Stimulated activated CD4-positive, alpha-beta T cell treated with anti-CD3 and anti-CD28 coated beads, Interleukin-1b, Interleukin-23, amount 100 ng/mL, for 4 hours (primary cell): ENCODE measurements at places on chromosomes 1 and 21.

DNA sequence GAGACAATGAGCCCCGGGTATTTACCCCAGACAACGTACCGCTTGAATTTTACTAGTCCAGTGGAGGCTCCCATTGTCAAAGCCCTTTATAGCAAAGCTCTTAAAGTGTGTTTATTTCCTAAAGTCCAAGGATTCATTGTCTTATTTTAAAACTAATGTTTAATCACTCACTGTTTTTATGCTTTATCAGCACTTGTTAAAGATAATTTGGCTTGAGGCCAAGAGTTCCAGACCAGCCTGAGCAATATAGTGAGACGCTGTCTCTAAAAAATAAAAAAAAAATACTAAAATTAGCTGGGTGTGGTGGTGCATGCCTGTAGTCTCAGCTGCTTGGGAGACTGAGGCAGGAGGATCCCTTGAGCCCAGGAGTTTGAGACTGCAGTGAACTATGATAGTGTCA, 202.8 kb downstream of the RYR2 start:
- DNase-seq: no peak

- no peak for DNase-seq
Measured at GRCh38 chr1:209302779-209303568, 280.5 kb upstream of the CAMK1G start.

DNA sequence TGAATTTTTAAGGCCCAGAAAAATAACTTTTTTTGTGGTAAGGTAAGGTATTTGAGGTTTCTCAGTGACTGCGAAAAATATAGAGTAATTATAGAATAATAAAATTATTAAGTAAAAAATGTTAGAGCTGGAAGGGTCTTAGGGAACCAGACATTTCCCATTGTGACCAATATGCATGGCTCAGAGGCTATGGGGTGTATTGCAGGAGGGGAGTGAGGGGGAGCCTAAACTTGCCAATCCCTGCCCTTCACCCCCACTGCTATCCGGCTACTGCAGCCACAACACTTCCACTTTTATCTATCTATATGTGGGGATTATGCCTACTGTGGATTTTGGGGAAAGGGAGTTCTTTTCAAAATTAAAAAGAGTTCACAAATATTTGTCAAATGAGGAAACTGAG, 7.6 kb upstream of the GADD45A start:
- no peak for DNase-seq

GRCh38 chr1:48251821-48252220, 29.3 kb downstream of the SLC5A9 start:
- no peak for DNase-seq

GRCh38 chr1:202568826-202569225, 141.4 kb downstream of the SYT2 start:
- no peak for DNase-seq

GRCh38 chr21:39675993-39676661, 63.4 kb downstream of the B3GALT5 start:
- DNase-seq: no peak

GRCh38 chr1:65606426-65606825, 186.0 kb downstream of the LEPR start:
- no peak for DNase-seq

GRCh38 chr1:64895500-64895899, 70.8 kb downstream of the JAK1 start:
- DNase-seq: no peak

DNA sequence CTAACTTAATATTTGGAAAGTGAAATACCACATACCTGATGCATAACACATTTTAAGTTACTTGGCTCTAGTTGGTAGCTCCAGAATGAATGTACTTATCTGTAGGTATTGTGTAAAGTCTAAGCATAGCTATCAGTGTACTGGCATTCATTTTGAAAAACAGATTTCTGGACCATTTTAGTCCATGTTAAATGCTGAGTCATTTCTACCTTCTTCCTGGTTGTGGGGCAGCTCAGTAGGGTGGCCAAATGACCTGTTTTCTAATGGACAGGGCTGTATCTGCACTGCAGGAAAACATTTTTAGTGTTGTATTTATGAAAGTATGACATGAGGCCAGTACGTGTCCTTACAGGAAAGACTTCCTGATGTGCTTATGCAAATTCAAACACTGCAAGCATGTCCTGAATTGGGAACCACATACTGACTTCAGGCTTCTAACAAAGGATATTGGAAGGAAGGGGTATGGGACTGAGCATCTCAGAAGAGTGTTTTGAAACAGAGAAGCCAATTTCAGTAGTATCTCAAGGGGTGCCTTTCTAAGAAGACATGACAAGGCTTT, 300.3 kb upstream of the B3GALT2 start:
- DNase-seq: no peak

GRCh38 chr1:212127221-212127620, 91.7 kb downstream of the DTL start:
- no peak for DNase-seq

DNA sequence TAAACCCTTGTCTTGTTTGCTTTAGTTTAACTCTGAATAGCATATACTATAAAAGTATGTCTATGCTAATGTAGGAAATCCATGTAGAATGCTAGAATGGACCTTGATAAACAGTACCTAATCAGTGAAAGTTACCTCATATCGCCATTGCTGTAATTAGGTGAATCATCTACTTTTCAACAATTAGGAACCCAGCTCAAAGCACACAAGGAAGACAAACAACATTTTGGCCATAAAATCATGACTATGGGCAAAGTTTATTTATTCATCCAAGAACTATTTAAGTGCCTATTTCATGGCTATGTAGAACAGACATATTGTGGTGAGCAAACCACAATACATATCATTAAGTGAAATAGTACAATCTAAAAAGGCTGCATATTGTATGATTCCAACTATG, 1043.2 kb downstream of the BRINP3 start:
- DNase-seq: no peak

DNA sequence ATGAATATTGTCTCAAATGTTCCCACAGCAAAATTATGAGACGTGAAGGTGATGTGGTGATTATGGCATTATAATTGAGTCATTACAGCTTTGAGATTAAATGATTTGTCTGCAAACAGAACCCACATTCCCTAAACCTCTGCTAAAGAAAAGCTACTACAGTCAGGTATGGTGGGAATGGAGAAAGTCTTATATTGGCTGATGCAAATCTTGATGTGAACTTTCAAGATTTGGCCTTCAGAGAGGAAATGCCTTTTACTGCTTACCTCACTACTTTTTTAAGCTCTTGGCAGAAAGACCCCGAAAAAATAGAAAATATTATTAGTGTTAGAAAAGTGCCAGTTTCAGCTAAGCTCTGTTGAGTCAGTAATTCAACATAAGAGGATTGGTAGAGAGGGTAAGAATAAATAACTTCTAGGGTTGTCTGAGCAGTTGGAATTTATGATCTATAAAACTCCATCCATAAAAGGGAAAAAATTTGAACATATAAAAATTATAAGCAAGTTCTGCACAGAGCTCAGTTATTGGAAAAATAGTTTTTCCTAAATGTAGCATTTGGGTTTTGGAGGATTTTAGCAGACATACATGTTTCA, 47.8 kb upstream of the RGS5 start:
- no peak for DNase-seq

GRCh38 chr1:11362547-11363021, 89.6 kb downstream of the UBIAD1 start:
- no peak for DNase-seq

DNA sequence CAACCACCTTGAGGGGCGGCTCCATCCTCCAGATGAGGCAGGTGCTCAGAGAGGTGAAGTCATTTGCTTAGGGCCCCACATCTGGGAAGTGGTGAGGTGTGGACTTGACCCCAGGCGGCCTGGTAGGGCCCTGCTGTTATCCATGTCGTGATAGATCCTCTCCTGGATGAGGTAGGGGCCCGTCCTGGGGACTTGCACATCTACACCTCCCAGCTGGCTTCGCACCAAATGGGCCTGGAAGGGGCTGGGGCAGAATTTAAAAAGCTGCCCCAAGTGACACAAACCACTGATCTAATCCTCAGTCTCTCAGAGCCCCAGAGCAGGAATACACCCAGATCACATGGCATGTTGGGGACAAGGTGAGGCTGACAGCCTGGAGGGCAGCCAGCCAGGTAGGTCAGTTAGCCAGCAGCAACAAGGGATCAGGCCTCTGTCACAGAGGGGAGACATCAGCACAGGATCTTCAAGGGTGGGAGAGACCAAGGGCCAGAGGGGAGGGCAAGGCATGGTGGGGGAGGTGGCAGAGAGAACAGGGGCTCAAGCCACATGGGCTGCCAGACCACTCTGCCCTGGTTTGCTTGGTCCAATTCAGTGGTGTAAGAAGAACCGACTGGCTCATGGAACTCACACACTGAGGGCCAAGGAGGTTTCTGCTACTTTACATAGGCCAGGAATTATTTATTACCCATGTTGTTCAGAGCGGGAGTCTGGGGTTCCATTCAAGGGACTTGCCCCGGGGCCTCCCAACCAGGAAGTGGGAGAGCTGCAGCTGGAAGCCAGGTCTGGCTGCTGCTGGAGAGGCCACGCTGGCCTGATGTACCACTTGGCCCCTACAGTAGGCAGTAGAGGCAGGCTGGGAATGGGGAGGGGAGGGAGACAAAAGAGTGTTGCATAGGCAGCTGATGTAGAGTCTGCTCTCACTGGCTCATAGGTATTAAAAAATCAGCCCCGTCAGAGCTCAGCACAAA, 12.1 kb downstream of the LRP8 start:
- DNase-seq: no peak

- no peak for DNase-seq
Measured at GRCh38 chr1:151612501-151613281, 841 bp downstream of the SNX27 start.

- no peak for DNase-seq
Measured at GRCh38 chr1:14940285-14940870, 213.2 kb upstream of the TMEM51 start.

DNA sequence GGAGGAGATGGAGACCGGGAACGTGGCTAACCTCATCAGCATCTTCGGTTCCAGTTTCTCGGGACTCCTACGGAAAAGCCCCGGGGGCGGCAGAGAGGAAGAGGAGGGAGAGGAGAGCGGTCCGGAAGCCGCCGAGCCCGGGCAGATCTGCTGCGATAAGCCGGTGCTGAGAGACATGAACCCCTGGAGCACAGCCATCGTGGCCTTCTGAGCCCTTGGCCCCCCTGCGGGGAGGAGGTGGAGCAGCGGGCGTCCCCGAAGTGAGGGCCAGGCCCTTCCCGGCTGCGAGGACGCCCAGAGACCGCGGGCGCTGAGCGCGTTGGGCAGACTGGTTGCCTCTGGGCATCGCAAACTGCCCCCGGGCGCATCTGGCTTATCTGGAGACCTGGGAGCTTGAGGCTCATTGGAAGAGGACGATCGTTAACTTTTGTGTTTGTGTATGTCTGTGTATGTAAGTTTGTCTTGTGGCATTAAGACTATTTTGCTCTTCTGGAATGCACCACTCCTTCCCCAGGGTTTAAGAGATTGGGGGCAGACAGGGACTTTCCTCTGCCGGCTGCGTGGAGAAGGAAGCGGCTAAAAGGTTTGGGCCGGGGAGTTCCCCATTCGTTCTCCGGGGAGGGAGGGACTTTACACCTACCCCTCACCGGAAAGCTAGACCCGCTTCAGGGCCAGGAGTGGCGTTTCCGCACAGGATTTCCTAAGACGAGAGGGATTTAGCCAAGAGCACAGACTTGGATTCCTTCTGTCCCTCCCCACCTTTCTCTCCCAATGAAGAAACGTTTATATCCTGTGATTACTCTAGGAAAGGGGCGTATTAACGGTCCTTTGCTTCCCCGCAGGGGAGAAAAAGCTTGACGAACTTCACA, 1.4 kb downstream of the IER5 start:
- DNase-seq: peak; percentile 60

DNA sequence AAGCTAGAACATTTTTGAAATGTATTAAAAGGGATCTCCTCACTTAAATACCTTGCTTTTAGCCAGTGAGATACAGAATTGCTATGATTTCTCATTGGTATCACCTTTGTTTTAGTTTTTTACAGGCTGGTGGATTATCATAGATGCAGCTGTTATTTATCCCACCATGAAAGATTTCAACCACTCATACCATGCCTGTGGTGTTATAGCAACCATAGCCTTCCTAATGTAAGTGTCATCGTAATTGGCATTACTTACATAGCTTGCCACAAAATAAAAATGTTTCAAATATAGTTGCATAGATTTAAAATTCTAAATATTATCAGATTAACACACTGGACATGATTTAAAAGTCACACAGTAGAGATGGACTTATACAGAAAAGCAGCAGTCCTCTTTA, 4.7 kb downstream of the TMEM50A start:
- no peak for DNase-seq

DNA sequence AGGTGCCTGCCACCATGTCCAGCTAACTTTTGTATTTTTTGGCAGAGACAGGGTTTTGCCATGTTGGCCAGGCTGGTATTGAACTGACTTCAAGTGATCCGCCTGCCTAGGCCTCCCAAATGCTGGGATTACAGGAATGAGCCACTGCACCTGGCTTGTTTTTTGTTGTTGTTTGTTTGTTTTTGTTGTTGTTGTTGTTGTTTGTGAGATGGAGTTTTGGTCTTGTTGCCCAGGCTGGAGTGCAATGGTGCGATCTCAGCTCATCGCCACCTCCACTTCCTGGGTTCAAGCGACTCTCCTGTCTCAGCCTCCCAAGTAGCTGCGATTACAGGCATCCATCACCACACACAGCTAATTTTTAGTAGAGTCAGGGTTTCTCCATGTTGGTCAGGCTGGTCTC, 7.1 kb upstream of the L1TD1 start:
- no peak for DNase-seq

GRCh38 chr1:187794561-187794960, 965.8 kb downstream of the PLA2G4A start:
- no peak for DNase-seq

- no peak for DNase-seq
Measured at GRCh38 chr1:231774719-231775335, 148.2 kb downstream of the DISC1 start.

- no peak for DNase-seq
Measured at GRCh38 chr1:96104506-96104905, 617.1 kb upstream of the PTBP2 start.
